ENCODE measurements at places on chromosomes 2 and 18.
A peak's percentile ranks its signal among the peaks of the same experiment; 100 is the strongest.

- DNase-seq, result no peak
These were observed 143.4 kb upstream of the SERPINE2 start for GRCh38 chr2:224182498-224182897.

GRCh38 chr2:216426938-216427337, 14.7 kb downstream of the SMARCAL1 start:
- DNase-seq, result peak; percentile 96

DNA sequence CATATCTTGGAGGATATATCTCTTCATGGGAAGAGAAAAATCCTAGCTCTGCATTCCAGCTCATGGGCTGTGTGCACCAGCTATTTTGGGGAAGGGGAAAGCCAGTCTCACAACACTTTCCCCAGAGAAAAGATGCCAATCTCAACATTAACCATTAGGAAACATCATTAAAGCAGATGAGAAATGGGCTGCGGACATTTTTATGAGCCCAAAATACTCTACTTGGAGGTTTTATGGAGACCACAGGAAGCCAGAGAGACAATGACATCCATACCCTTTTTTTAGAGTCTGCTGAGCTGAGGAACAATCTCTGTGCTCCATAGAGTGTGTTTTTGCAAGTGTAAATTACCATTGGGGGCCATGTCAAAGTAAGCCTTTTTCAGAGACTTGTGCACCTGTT, 213.7 kb downstream of the TRIB2 start:
- peak; percentile 94 for DNase-seq

- DNase-seq, result no peak
These were observed 64.8 kb downstream of the ARHGAP25 start for GRCh38 chr2:68799140-68800026.

GRCh38 chr2:163266772-163267171, 428.2 kb upstream of the KCNH7 start:
- DNase-seq, result peak; percentile 93

GRCh38 chr2:240898108-240898730, 2.3 kb upstream of the MAB21L4 start:
- DNase-seq, result no peak

GRCh38 chr18:46810481-46811000, 53.7 kb upstream of the ST8SIA5 start:
- DNase-seq, result no peak

DNA sequence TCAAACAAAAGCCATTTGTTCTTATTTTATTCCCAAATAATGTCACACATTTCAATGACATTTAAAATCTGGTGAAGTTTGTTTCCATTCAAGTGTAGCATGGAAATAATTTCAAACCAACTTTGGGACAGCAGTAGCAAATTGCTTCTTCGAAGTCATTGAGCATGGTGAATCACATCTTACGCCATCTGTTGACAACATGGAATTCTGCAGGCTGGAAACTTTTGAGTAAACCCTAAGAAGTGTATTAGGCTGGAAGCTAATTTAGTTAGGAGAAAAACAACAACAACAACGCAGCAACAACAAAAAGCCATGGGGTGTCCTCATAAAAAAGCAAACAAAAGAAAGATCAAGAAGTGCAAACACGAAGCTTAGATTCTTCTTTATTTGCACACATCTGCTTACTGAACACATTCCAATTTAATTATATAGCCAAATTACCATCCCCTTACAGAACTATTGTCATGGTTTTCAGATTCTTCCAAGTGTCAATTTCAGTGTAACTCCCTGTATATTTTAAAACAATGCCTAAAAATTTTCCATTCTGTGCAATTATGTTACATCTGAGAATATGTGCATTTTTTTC, 659.0 kb upstream of the CDH7 start:
- DNase-seq, result no peak

- DNase-seq, result no peak
These were observed 899 bp upstream of the PELI1 start for GRCh38 chr2:64145119-64145518.

GRCh38 chr2:221807706-221808105, 235.6 kb upstream of the EPHA4 start:
- DNase-seq, result no peak

- DNase-seq, result peak; percentile 38
These were observed at the start of gene PIEZO2 for GRCh38 chr18:11149441-11150270. Gene PIEZO2, minus strand, starts transcription at chr18:11149569. Its CDS starts 981 bp downstream, at chr18:11148588.

DNA sequence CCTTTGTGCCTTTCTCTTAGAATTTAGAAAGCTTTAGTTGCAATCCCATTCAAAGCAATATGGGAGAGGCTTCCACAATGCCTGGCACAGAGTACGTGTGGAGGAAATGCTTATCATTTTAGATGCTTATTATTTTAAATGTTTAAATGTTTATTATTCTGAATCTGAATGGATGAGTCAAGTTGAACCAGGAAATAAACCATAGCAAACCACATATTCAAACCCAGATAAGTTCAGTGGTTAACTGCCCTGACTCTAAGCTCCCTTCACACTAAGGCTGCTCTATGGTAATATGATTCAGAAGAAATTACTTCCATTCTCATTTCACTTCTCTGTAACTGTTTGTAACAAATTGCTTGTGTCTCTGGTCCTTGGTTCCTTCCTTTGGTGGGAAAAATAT, 5.2 kb upstream of the PPP4R1 start:
- DNase-seq, result peak; percentile 92

DNA sequence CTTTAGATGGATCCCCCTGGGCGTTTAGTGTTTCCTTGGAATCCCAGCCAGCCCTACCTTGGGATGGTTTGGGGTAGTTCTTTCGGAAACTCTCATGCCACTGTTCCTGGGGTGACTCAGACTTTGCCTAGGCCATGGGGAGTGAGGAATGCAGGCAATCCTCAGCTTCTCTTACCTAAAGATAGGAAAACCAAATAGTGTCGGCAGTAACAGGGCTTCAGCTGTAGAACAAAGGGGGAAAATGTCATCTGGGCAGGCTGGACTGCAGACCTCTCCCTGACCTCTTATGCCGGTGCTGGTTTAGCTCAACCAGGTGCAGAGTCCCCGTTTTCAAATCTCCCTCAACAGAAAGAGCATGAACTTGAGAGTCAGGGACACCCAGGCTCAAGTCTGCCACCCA, 252.1 kb downstream of the TSN start:
- no peak for DNase-seq

DNA sequence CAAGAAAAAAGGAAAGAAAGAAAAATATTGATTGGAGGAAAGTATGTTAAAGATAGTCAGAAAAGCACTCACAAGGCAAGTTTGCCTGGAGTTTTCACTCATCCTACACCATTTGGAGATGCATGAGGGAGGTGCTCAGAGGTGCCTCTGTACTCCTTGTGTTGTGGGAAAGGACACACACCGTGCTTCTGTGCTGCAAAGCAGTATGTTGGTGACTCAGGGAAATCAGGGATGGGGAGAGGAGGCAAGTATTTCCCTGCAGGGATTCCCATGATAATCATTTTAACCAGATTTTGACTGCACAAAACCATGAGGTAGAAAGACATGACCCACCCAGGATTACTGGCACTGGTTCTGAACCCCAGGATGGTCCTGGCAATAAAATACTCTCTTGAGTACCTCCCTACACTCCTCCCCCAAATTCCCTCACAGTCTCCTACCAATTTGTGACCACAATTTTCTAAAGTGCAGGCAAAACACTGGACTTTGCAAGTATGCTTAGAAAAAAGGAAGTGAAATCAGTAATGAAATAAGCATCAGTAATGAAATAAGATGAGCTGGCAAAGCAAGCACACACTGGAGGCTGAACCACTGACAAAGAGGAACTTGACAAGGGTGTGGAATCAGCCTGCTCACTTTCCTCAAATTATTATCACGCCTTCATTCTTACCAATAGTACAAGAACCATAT, 155.5 kb upstream of the ACVR2A start:
- no peak for DNase-seq

- no peak for DNase-seq
These were observed 591.6 kb downstream of the DSC3 start for GRCh38 chr18:30450927-30451326.

- no peak for DNase-seq
These were observed 51.7 kb upstream of the SATB2 start for GRCh38 chr2:199509403-199509802.

DNA sequence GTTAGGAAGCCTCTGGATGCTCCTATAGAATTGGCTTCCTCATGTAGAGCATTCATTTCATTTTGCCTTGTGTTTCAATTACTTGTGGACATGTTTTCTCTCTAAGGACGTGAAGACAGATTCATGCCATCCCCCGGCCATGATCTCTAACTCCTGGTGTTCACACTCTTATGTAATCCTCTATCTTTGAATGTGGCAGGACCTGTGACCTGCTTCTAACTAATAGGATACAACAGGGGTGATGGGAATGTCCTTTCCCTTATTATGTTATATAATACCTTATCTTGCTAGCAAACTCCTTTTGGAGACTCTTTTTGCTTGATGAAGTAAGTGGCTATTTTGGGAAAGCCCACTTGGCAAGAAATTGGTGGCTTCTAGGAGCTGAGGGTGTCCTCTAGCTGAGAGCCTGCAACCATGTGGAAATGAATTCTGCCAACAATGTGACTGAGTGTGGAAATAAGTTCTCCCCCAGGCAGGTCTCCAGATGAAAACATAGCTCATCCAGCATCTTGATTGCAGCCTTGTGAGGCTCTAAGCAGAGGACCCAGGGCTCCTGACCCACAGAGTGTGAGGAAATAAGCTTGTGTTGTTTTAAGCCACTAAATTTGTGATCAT, 13.8 kb downstream of the DPYSL5 start:
- DNase-seq, result no peak

GRCh38 chr2:70733646-70734180, 34.3 kb downstream of the ADD2 start:
- no peak for DNase-seq

DNA sequence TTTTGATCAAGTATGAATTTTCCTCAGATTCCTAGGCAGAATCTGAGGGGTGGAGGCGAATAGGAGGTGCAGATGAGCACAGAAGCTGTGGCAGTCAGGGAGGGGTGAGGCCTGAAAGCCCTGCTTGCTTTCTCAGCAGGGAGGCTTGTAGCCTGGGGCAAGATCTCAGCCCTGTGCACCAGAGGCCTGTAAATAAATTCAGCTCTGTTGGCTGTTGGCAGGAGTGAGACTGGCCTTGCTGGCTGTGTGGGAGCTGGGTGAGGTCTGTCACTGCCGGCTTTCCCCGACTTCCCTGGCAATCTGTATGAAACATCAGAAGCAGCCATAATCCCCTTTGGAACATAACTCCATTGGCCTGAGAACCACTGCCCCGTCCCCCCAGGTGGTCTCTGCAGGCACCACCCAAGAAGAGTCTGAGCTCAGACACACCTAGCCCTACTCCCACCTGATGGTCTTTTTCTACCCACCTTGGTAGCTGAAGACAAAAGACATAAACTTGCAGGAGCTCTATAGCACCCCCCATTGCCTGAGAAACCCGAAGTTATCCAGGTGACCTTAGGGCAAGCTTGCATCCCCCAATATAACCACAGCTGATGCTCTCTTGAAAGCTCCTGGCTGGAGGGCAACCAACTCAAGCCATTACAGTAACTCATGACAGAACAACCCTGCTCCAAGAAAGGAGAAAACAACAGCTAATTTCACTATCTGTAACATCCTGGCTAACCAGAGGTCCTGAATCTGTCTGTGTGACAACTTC, 32.3 kb downstream of the EVA1A start:
- peak; percentile 89 for DNase-seq

GRCh38 chr2:218229239-218229638, 12.2 kb downstream of the ARPC2 start:
- DNase-seq, result peak; percentile 94

GRCh38 chr2:25651782-25652455, 21.5 kb downstream of the DTNB start:
- peak; percentile 5 for DNase-seq

DNA sequence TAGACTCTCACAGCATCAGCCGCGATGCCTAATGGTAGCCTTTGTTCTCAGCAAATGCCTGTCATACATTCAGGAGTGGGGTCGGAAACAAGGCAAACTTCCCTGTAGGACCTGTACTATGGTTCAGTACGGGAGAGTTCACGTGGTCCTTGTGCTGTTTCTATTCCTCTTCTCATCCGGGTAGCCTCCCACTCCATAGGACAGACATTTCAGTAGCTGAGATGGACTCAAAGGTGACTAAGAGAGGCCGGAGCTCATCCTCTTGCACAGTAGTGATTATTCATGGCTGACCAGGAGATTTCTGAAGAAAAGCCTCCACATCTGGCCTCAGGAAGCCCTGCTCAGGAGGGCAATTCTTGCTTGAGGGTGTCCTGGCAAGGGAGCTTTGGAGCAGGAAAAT, 117.8 kb upstream of the SPRED2 start:
- DNase-seq, result no peak

DNA sequence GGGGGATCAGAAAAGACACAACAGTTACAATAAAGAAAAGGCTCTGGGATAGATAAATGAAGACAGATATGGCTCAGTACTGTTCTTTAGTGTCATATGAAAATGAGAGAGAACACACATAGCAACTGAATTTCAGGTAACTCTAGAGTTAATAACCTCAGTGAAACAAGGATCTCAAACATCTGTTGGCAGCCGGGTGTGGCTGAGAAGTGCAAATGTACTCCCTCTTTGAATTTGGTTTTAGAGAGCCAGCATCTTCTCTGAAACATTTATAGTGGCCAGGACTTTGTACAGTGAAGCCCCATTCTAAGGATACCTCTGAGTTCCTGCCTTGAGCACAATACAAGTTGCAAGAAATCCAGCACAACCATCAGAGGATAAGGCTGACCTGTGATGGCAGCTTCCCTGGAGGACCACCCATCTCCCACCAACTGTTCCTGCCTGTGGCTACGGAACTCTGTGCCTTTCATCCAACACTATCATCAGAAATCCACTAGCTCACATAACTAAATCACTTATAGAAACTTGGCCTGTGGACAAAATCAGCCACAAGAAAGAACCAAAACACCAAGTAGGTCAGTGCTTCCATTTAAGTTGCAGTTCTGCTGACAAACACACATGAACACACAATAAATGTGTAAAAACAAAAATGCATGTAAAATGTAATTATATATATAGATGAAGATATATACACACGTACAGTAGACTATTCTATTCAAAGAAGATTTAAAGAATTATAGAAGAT, 37.3 kb upstream of the PEX13 start:
- no peak for DNase-seq

DNA sequence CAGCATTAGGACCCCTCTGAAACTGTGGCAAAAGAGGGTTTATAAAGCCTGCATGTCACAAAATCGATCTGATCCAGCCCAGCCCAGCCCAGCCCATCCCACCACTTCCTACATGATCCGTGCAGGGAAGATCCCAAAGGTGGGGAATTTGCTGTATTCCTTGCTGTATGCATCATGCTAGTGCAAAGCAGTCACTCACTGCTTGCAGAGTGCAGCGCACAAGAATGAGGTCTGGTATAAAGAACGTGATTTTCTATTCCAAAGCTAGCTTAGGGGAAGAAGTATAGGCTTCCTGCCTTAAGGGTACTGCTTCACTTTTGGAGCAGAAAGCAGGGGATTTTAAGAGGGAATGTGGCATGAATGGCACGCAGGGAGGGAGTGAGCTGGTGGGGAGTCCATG, 18.9 kb upstream of the SERPINB11 start:
- DNase-seq, result no peak

GRCh38 chr2:111950236-111950635, 51.8 kb downstream of the MERTK start:
- DNase-seq, result no peak

DNA sequence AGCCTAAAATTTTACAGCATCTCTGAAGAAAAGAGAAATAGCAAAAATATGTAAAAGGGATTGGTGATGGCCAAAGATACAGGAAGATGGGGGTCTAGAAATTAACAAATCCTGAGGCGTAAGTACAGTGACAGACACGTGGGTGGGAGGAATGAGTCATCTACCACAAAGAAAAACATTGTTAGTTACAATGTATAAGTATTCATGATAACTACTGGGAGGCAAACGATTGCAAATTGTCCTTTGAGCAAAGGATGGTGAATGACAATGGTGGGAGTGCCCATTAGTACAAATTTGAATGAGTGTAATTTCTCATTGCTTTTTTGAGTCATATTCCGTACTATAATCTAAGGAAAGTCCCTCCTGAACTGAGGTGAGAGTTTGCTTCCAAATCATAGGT, 809.0 kb upstream of the FAM98A start:
- DNase-seq, result no peak
